Activated B cell treated with CpG ODN at 0.5 μM for 24 hours (primary cell): ENCODE measurements at places on chromosomes 1 and 21. TPM values are rescaled to one million over a fixed set of nuclear protein-coding genes. Genes with fewer than 3 reads are reported as not detected.

DNA sequence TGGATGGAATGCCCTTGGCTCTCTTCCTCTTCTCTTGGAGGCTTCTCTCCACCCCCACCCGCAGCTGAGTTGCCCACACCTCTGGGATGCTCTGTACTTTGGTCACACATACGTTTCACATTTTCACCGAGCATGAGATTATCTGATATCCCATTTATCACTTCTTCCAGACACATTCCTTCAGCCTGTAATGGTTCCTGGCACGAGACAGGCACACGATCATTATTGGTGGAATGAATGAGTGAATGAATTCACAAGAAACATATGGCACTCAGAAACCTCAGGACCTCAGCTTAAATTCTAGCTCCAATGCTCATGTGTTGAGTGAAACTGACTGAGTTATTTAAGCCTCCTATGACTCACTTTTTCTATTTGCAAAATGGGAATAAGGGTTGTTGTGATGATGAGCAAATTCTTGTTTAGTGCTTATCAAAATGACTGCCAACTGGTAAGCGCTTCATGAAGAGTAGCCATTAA is 242.7 kb upstream of the JUN start:
- H3K4me3 ChIP-seq = peak overlapping the region; percentile 52
- no peaks in the 10 kb centered on the region for H3K27me3 ChIP-seq
- H3K36me3 ChIP-seq = peaks cover 2% of the 10 kb centered on the region
- DNase-seq = no peak
- H3K27ac ChIP-seq = peak overlapping the region; percentile 93

DNA sequence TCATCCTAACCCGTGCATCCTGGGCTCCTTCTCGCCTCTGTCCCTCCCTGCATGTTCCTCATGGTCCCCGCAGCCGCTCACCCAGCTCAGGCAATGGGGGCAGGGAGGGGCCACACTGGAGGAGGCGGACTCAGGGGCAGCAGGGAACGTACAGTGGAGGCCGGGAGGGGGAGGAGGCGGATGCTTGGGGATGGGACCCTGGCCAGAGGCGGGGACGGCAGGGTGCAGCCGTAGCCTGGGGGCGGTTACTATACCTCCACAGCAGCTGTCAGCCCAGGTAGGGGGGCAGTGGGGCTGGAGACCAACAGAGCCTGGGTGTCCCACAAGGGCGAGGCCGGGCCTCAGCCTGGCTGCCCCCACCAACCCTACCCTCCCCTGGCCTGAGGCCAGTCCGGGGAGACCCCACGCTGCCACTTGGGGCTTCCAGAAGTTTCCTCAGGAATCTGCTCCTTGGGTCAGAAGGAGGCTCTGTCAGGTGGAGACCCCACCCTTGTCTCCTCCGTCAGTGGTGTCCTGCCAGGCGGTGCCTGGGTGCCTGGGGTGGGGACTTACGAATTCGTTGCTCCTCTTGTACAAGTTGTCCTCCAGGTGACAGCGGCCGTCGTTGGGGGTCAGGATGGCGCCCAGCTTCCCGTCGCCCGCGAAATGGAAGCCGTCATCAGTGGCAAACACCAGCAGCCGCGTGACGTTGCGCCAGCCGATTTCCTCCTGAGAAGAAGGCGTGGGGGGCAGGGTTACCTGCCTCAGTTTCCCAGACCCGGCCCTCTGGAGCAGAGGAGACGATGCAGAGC is 20.7 kb downstream of the ITGB2 start:
- peaks cover 74% of the 10 kb centered on the region for H3K36me3 ChIP-seq
- H3K27me3 ChIP-seq = no peaks in the 10 kb centered on the region
- peaks cover 19% of the 10 kb centered on the region for H3K4me1 ChIP-seq

The RNF115 gene
- 15.3 and 19.7 TPM in 2 replicates for total RNA-seq

GRCh38 chr1:9400425-9401079 is 107.9 kb downstream of the SPSB1 start:
- no peak overlapping the region for H3K4me3 ChIP-seq
- no peak for DNase-seq

- H3K36me3 ChIP-seq = peaks cover 18% of the 10 kb centered on the region
- H3K4me1 ChIP-seq = peaks cover 54% of the 10 kb centered on the region
- DNase-seq = peak; percentile 18
- no peaks in the 10 kb centered on the region for H3K27me3 ChIP-seq
These were observed 779 bp upstream of the DEGS1 start for GRCh38 chr1:224182057-224182865.
